ENCODE measurements at places on chromosomes 11 and 22.

GRCh38 chr11:58654079-58654907 is 31.8 kb downstream of the CNTF start:
- peak; percentile 93 for DNase-seq

DNA sequence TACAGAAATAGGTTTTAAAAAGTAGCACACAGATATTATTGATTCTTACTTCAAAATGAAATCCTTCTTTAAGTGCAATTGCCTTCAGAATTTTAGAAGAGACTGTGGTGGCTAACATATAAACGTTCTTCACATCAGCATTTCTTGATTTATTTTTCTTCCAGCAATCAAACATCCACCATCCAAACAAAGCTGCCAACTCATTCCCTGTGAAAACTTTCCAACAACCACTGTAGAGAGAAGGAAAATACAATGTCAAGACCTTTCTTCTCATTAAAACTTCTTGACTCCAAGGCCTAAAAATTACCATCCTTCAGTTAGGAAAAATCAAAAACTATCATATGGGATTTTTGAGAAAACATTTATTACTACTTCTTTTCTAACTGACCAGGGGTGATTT is 34.0 kb upstream of the P4HA3 start:
- no peak for DNase-seq

- no peak for DNase-seq
These were observed 55.8 kb downstream of the PPME1 start for GRCh38 chr11:74226907-74227306.

- no peak for DNase-seq
These were observed 45.7 kb upstream of the AKIP1 start for GRCh38 chr11:8865304-8865703.

DNA sequence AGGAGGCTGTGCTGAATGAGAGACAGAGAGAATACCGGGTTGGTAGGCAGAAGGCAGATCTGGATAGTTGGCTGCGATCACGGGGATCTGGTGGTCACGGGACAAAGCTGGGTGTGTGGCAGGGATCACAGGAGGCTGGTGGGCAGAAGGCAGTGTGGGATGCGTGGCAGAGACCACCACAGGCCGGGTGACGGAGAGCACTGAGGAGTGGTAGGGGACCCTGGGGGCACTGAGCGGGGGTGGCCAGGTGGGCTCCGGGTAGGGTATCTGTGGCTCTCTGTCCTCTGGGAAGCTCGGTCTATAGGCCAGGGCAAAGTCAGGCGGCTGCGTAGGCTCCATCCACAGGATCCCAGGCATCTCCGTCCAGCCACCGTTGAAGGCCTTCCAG is 1.4 kb downstream of the CD248 start:
- no peak for DNase-seq

DNA sequence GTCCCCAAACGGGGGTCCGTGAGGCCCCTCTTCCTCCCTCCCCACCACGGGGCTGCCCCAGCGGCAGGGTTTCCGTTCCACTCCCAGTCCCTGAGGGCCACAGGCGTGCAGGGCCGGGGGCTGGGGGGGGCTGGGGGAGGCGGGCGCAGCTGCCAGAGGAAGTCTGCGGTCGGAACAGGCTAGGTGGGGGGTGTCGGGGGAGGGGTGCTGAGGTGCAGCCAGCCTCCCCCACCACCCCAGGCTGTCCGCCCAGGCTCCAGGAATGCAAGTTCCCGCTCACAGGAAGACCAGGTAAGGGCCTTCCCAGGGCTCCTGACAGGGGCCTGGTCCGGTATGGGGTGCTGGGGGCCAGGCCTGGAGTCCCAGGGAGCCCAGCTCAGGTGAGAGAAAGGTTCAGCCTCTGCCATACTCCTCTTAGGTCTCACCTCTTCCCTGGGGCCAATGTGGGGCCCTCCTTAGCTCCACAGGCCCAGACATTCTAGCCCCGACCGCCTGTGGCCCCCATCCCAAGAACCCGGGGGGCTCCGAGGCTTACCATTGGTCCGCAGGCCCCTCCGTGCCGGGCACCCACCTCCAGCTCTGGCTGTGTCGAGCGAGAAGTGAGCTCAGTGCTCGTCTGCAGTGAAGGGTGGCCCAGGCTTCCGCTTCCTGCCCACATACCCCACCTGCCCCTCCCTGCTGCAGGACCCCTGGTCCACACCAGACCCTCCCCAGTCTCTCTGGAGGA is at the start of gene PTPRCAP:
Gene PTPRCAP, minus strand, starts transcription at position 601 of the 727 bp plus-strand sequence. Its CDS starts 63 bp downstream, at position 538.
- DNase-seq = no peak

DNA sequence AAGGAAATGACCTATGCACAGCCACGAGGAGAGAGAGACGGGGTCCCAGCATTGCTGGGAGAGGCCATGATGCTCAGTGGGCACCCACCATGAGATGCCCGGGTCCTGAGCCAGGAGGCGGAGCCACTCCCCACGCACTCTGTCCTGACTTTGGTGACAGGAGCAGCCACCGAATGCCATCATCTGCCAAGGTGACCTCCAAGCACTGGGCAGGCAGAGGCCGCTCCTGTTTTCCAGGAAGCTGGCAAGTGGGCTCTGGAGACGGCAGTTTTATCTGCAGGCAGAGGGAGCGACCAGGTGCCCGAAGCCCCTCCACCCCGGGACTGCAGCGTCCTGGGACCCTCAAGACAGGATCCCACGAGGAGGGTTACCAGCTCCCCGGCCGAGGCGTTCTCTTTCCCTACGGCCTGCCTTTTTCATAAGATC is 453.9 kb downstream of the BRD1 start:
- DNase-seq = no peak

- DNase-seq = no peak
These were observed 18.7 kb upstream of the ARHGAP32 start for GRCh38 chr11:129210831-129211181.

- DNase-seq = peak; percentile 18
These were observed 4.4 kb upstream of the DENND5A start for GRCh38 chr11:9269492-9270013.

- peak; percentile 89 for DNase-seq
These were observed 39.7 kb upstream of the AKIP1 start for GRCh38 chr11:8871171-8871775.

GRCh38 chr11:61701242-61701886 is 21.2 kb downstream of the DAGLA start:
- DNase-seq = no peak

- no peak for DNase-seq
These were observed 17.6 kb downstream of the PRDM11 start for GRCh38 chr11:45163956-45164575.

GRCh38 chr11:116413301-116414242 is 359.2 kb downstream of the BUD13 start:
- DNase-seq = no peak

DNA sequence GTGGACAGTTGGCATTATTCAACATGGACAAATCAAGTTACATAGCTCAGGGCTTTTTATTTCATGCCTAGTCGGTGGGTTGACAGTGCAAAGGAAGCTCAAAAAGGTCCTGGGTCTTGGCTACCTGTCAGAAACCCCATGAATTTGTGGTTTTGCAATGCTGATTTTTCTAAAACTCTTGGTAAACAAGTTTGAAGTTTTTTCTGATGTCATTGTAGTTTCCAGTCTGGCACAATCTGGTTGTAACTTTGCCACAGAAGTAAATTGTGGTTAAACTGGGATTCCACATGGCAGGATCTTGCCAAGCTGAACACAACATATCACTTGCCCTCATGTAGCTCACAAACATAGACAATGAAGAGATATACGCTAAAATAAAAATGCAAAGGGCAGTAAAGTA is 100.8 kb downstream of the EHF start:
- DNase-seq = no peak

GRCh38 chr22:42651134-42651533 is 1.9 kb upstream of the CYB5R3 start:
- DNase-seq = no peak

DNA sequence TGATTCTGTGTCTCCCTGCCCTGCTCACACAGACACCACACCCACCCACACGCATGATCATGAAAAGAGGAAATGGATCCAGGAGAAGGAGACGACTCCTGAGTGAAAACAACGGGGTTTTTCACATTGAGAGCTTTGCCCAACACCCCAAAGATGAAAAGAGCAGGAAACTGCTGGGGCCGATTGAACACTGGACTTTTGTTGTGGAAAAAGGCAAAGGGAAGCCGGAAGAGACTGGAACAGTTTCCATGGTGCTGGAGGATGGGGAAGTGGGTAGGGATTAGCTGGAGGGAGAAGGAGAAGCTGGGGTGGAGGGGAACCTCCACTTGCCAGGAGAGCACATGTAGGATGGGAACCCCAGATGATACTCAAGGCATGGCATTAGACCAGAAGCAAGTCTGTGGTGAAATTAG is 5.2 kb upstream of the SLC43A3 start:
- DNase-seq = no peak

- no peak for DNase-seq
These were observed 2.8 kb downstream of the MAP6 start for GRCh38 chr11:75665990-75666389.

DNA sequence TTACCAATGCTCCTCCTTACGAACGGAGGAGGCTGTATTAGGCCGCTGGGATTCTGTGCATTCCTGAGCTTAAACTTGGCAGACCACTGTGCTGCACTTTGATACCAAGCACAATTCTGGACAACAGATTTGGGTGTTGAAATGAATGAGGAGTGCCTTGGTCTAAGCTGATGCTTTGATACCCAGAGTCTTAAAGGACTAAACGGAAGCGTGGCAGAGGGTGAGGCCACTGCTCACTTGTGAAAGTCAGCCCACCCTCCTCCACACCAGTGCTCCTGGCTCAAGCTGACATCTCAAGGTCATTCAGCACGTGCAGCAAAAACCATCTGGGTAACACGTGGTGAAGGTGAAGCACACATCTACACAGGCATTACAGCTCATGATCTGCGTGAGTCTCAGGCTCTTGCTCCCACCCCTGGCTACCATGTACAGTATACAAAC is 85.9 kb downstream of the MICAL3 start:
- no peak for DNase-seq

GRCh38 chr22:29245626-29246385 is 22.0 kb downstream of the RHBDD3 start:
- peak; percentile 90 for DNase-seq

- no peak for DNase-seq
These were observed 148.1 kb downstream of the FBXO7 start for GRCh38 chr22:32622744-32623110.

DNA sequence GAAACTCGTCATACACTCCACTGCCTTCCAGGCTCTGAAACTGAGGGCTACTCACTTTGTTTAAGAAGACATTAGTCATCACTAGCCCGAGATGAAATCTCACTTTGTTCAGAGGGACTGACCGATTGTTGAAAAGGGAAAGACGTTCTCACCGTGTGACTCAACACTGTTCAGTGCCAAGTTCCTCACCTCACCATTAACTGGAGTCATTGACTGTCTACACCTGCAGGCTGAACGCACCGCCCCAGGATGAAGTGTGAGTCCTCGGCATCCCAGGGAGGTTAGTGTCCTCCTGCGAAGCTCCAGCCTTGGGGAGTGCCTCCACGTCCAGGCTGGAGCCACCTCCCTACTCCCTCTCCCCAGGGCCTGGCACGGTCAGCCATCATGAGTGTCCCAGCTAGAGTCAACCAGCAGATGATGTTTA is 30.4 kb downstream of the FADD start:
- DNase-seq = peak; percentile 65
